Activated T-helper 9 cell treated with anti-CD3 and anti-CD28 coated beads, Interleukin-2, amount 50 U/mL, for 16 hours (primary cell): ENCODE measurements at places on chromosomes 7 and 10.

DNA sequence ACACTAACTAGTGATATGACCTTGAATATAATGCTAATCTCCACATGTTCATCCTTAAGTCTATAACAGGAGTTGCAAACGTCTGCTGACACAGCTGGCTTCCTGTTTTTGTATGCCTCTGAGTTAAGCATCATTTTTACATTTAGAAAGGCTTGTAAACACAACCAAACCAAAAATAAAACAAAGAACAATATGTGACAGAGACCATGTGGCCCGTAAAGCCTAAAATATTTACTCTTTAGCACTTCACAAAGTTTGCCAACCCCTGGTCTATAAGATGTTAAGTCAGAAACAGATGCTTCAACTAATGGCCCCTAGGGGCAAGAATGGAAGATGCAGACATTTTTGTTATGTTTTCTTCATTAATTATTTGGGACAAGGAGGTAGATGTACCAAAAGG, 109.3 kb downstream of the CPEB3 start:
- no peak for DNase-seq

- no peak for DNase-seq
Observed at GRCh38 chr7:77246026-77246640, 46.5 kb upstream of the FGL2 start.

GRCh38 chr7:158850545-158851102, 5.7 kb upstream of the DYNC2I1 start:
- no peak for DNase-seq

DNA sequence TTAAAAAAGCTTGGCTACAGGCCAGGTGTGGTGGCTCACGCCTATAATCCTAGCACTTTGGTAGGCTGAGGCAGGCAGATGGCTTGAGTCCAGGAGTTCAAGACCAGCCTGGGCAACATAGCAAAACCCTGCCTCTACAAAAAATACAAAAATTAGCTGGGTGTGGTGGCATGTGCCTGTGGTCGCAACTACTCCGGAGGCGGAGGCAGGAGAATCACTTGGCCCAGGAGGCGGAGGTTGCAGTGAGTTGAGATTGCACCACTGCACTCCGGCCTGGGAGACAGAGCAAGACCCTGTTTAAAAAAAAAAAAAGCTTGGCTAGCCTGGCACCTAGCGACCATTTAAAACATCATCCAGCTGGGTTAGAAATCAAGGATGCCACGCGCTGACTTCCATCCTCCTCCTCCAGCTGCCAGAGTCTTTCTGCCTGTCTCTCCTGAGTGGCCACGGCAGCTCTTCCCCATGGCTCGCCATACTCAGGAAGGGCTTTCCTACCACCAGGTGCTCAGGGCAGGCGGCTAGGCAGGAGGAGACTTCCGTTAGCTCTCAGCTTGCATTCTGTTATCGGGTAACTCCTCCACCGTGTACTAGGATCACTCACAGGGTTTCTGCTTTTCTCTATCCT, 45.0 kb downstream of the DENND2A start:
- no peak for DNase-seq

DNA sequence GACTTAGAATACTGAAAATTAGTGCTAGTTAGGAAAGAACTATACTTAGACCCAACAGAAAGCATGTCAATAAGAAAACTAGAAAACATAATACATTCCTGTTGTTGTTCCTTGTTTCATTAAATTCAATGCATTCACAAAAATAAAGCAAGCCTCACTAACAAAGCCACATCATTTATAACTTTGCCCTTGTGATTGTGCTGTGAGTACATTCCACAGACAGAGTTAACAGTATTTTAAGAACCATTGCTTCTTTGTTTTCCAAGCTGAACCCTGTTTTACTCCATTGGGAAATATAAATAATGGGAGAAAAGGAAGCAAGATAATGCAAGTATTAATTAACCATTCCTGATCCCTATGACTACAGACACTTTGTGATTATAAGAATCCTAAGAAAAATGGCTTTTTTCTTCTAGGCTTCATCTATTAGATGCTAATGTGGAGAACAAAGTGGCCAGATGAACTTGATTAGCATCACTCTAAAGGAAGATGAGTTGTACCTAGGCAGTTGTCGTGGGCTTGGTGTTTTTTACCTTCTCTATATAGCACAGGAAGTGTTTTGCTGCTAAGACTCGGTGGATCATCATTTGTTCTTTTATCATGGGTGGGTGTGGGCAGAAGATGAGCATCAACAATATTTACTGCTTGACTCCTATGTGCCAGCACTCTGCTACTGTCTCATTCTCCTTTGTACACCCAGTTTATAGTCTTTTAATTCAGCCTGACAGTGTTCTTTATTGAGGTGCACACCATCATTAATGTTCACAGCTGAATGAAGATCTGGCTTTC, 34.2 kb upstream of the ZNRF2 start:
- DNase-seq, result no peak

GRCh38 chr10:12063483-12063818, 5.3 kb upstream of the DHTKD1 start:
- DNase-seq, result no peak

- DNase-seq, result no peak
Observed at GRCh38 chr10:96638696-96639095, 51.9 kb upstream of the TM9SF3 start.

DNA sequence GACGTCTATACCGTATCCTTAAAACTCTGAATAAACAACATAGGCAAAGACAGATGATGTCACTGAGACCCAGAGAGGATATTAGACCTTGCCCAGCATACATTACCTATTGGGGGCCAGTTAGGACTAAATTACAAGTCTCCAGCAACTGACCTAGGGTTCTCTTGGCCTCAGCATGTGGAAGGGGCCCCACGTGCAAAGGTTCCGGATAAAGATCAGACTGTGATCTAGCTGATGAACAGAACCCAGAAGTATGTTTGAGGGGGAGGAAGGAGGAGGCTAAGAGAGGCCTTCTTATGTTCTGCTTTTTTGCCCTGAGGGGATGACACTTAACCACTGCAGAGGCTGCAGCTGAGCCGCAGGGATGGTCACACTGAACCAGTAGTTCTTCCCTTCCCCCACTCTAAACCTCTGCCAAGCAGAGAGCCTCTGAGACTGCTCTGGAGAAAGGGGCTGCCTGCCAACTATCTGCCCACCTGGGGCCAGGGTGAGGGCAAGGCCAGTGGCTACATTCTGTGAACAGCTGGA, 24.0 kb upstream of the KMT2C start:
- no peak for DNase-seq

- DNase-seq, result no peak
Observed at GRCh38 chr10:61478621-61479312, 25.6 kb upstream of the TMEM26 start.

- no peak for DNase-seq
Observed at GRCh38 chr7:76515999-76516443, 5.7 kb downstream of the UPK3B start.

DNA sequence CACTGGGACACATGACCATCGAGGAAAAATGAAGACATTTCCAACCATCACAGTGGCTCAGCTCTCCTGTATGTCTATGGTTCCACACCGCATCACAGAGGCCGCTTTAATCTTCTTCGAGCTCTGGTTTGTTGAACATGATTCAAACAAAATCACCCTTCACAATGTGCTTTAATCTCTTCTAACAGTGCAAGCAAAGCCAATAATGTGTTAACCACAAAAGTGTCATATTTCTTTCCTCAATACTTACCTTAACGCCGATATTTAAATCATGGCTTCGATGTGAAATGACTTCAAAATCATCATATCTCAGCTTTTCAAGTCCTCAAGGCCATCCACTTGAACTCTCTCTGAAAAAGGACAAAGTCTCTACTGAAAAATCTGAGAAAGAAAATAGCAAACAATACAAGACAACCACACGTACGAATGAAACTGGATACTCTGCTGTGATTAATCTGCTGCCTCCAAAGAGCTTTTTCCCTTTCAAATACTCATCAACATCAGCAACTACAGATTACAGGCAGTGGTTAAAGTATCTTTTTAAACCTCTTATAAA, 23.0 kb upstream of the SVIL start:
- DNase-seq, result no peak
